ENCODE measurements at places on chromosomes 6 and 20.

DNA sequence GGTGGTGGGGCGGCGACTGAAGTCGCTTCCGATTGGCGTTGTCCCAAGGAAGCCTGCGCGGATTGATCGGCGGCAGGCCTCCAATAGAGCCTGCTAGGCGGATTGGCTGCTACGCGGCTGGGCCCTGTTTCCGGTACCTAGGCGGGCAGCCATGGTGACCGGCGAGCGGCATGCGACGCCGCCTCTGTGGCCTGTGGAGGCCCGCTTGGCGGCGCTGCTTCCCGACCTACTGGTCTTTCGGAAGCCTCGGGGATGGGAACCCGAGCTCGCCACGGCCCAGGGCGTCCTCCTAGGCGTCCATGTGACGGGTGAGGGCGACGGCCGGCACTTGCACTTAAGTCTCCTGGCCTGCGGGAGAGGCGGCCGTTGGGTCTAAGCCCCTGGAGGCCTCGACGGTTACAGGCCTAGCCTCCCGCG lies 28.1 kb downstream of the NFYA start:
- DNase-seq, result no peak

DNA sequence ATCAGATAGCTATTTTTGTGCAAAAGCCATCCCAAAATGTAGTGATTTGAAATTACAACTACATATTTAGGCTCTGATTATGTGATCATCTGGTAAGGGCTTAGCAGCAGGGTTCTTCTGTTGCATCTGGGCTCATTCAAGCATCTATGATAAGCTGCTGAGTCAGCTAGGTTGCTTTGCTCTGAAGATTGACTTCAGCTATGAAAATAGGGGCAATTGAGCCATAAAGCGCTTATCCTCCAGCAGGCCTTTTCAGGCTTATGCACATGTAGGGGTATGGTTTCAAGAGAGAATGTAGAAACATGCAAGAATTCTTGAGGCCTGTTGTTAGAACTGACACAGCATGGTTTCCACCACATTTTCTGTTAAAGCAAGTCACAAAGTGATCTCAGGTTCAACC lies 114.1 kb downstream of the PLCB1 start:
- DNase-seq, result no peak

- DNase-seq, result no peak
Observed at GRCh38 chr6:33924681-33925080, 120.9 kb upstream of the MLN start.

- peak; percentile 36 for DNase-seq
Observed at GRCh38 chr6:75377386-75377785, 92.8 kb upstream of the TMEM30A start.

DNA sequence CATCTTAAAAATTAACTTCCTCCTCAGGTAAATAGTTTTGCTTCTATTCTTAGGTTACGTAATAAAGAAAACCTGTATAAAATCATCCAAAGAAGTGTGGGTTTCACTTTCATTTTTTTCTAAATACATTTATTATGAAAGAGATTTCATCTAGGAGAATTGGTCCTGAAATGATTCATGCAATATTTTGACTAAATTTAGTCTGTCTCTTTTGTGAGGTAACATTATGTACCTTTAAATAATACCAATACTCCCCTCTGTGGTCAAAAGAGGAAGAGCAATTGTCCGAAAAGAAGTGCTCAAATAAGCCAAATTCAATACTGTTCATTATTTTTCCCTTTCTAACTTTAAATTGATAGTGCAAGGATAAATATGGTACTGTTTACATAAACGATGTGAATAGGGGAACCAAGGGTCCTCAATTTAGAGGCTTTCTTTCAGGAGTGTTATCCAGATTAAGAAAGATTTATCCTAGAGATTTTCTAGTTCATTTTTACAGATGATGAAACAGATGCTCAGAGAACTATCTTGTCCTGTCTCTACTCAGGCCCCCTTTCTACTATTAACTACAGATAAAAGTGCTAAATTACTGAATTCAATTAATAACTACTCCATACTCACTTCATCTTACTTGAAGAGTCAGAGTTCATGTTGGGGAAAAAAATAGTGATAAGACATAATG lies 26.2 kb downstream of the CYP39A1 start:
- DNase-seq, result peak; percentile 54

DNA sequence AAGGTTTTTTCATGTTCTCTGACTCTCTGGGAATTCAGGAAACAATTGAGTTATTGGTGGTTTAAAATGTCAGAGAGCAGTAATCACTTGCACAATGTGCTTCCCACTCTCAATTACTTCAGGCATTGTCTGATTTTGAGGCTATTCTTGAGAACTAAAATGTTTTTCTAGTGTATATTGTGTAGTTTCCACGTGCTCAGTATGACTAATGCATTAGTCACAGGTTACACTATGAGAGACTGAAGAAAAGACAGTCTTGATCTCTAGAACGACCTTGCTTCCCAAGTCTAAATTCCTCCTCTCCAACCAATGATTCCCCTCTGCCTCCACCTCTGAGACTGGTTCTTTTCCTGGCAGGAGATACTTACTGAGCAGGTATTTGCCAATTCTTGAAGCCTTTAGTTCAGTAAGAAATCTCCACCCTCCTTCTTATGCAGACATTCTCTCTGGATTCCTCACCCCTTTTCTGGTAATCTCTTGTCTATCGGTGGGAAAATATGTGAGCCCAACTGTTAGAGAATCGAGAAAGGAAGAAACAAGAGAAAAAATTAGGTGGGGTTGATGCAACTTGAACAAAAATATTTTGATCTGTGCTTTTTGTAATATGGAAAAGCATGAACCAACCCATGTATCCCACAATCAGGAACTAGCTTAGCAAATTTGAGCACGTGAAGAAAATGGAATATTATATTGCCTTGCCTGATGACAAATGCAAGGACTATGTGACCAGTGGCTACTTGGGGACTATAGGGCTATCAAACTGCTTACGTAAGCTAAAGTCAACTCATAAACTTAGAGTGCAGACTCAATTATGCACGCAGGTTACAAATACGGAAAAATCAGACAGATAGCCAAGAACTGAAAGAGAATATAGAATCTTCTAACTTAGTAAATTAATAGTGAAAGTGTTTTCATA lies 61.1 kb upstream of the SLC22A16 start:
- no peak for DNase-seq

DNA sequence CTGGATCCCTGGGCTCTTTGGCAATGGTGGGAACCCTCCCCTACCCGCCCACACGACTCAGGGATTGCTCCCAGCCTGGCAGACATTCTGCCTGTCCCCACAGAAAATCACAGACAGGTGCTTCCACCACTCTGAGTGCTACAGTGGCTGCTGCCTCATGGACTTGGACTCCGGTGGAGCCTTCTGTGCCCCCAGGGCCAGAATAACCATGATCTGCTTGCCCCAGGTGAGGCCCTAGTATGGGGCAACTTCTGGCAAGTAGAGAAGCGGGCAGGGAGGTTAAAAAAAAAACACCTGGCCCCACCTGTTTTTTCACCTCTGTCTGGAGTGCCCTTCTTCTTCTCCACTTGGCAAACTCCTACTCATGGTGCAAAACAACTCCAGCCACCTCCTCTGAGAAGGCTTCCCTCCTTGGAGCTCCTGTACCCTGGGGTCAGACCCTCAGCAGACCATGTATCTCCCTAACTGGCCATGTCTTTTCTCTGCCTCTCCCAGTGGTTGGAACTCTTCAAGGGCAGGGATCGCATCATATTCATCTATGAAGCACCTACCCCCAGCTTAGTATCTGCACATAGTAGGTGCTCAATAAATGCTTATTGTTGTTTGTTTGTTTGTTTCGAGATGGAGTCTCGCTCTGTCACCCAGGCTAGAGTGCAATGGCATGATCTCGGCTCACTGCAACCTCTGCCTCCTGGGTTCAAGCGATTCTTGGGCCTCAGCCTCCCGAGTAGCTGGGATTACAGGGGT lies 1.1 kb downstream of the CLPSL2 start:
- no peak for DNase-seq

Data from NCI-H510A treated with DMSO at 0.1 percent for 48 hours (cell line).